Ascending aorta (tissue), 2 donors: ENCODE measurements at places on chromosomes 7 and 10.

GRCh38 chr7:89845952-89846351 is 308.3 kb upstream of the STEAP1 start:
- no peak for DNase-seq

GRCh38 chr7:124780608-124781007 is 15.0 kb upstream of the GPR37 start:
- DNase-seq = no peak

- DNase-seq = peak; percentile 88
Observed at GRCh38 chr7:40717242-40717641, 582.4 kb downstream of the SUGCT start.

DNA sequence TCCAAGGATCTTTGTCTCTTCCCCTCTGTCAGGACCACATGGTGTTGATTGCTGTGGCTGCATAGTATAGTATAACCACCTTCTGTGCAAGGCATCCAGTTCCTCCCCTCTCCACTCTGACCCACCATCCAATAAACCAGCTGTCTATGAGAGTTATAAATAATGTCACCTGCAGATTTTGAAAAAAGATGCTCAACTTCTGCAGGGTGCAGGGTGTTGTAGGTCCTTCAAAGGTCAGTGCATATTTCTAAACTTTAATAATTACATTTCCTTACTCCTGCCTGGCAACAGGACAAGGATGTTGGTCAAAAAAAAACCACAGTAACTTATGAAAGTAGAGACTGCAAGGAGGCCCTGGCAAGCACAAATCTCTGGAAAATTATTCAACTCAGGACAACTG is 166.2 kb downstream of the PKD1L1 start:
- DNase-seq = no peak

DNA sequence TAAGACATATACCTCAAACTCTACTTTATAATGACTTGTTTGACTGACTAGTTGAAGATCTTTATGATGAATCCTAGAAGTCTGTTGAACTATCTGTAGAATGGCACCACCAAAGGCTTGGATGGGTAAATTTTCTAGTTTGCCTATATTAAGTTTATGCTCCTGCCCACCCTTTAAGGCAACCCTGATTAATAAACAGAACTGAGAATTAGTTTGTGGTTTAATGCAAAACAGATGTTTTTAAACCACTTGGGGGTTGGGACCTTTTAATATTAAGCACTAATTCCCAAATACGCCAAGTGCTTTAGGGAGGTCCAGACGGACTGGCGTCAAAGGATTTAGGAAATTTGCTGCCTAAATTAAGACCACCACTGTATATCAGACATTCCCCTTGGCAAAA is 20.5 kb downstream of the SMNDC1 start:
- no peak for DNase-seq

GRCh38 chr7:121961089-121961867 is 88.3 kb downstream of the PTPRZ1 start:
- no peak for DNase-seq

- no peak for DNase-seq
Observed at GRCh38 chr7:74038194-74038961, 10.4 kb downstream of the ELN start.
